ENCODE measurements at places on chromosomes 2 and 18. TPM values are rescaled to one million over a fixed set of nuclear protein-coding genes. Genes with fewer than 3 reads are reported as not detected.

Gene ADD2
- polyA plus RNA-seq: not detected

Gene PECR
- 5.4 TPM for polyA plus RNA-seq

Gene CRYGD
- not detected for polyA plus RNA-seq

Gene KATNAL2
- polyA plus RNA-seq: 4.6 TPM

Gene RNF152
- polyA plus RNA-seq: 2.3 TPM

Gene FAP
- polyA plus RNA-seq: 200 TPM

Data from GM23248 (cell line).